ENCODE measurements at places on chromosomes 1 and 21. TPM values are rescaled to one million over a fixed set of nuclear protein-coding genes. Genes with fewer than 3 reads are reported as not detected.
A peak's percentile ranks its signal among the peaks of the same experiment; 100 is the strongest.

Gene TNFAIP8L2
- total RNA-seq = 22.3 TPM

Gene SYTL1
- total RNA-seq = 39.6 TPM

GRCh38 chr1:63758791-63759190 lies 15.0 kb upstream of the ROR1 start:
- no peaks in the 10 kb centered on the region for H3K36me3 ChIP-seq
- H3K4me1 ChIP-seq = no peaks in the 10 kb centered on the region
- no peak overlapping the region for H3K4me3 ChIP-seq
- no peak for DNase-seq
- H3K27ac ChIP-seq = no peak overlapping the region

DNA sequence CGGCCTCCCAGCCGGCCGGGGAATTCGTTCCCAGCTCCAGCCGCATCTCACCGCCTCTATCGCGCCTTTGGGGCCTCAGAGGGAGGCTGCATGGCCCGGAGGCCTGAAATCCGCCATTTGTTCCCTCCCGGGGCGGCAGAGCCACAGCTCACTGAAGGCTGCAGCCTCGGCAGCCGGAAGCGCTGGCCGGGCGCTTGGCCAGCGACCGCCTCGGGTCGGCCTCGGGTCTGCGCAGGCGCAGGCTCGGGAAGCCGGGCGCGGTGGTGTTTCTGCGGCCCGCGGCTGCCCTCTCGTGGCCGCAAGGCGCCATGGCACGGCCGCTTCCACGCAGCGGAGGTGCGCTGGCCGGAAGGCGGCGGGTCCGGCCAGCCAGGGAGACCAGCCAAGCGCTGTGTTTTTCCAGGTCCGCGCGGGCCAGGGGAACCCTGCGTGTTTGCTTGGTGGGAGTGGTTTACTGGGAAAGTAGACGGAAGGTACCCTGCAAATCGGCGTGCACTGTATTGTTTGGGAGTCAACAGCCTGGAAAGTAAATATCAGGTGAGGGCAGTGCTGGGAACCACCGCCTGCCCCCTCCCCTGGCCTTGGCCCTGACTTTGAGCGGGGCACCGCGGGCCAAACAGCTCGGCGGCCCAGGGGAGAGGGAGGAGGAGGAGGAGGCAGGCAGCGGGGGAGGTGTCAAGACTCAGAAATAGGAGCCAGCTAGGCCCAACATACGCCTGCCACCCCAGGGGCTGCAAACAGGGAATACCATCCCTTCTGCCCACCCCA lies 52.7 kb upstream of the CD34 start:
- DNase-seq = peak; percentile 86
- H3K36me3 ChIP-seq = no peaks in the 10 kb centered on the region
- peak overlapping the region; percentile 83 for H3K4me3 ChIP-seq
- H3K4me1 ChIP-seq = peaks cover 7% of the 10 kb centered on the region

DNA sequence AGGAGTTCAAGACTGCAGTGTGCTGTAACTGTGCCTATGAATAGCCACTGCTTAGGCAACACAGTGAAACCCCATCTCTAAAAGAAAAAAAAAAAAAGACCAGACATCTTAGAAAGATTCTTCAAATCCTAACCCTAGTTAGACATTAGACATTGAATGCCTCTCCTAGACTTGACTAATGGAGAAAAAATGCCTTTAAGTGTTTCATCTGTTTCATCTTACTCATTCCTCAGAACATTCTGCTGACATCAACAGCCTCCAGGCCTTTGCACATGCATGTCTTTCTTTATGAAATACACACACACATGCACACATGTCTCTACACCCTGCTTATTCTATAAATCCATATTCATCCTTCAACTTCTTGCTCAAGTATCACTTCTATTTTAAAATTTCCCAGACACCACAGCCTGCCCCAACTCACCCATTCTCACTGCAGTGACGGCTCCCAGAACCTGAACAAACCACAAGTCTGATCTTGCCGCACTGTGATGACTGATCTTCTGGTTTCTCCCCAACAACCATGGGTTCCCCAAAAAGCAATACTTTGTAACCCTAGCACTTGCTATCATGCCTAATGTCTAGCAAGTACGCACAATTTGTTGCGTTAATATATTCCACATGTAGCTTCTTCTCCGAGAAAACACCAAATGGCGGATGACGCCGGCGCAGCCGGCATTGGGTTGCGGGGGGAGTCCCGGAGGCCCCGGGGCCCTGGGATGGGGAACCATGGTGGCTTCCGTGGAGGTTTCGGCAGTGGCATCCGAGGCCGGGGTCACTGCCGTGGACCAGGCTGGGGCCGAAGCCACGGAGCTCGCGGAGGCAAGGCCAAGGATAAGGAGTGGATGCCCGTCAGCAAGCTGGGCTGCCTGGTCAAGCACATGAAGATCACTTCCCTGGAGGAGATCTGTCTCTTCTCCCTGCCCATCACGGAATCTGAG lies 37.4 kb downstream of the LRRC52 start:
- no peak overlapping the region for H3K27ac ChIP-seq
- no peak for DNase-seq
- H3K36me3 ChIP-seq = no peaks in the 10 kb centered on the region
- no peak overlapping the region for H3K4me3 ChIP-seq

DNA sequence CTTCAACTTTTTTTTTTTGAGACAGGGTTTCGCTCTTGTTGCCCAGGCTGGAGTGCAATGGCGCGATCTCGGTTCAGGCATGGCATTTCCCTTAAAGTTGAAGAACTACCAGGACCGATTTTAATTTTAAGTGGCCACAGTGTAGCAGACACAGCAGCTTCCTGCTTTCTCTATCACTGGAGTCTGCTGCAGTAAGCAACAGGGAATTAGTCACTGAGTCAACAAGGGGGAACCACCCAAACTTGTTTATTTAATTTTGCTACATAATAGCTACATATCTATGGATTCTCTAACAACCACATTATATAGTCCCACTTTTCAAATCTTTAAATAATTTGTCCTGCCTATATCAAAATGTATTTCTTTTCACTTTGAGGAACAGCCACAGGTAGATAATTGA lies 12.5 kb upstream of the TNNI3K start:
- peaks cover 11% of the 10 kb centered on the region for H3K36me3 ChIP-seq
- DNase-seq = no peak
- H3K27me3 ChIP-seq = no peaks in the 10 kb centered on the region
- no peak overlapping the region for H3K27ac ChIP-seq

GRCh38 chr1:3879099-3879498 lies 21.0 kb downstream of the C1orf174 start:
- no peak overlapping the region for H3K4me3 ChIP-seq
- DNase-seq = no peak
- no peaks in the 10 kb centered on the region for H3K27me3 ChIP-seq
- no peak overlapping the region for H3K27ac ChIP-seq
- no peaks in the 10 kb centered on the region for H3K4me1 ChIP-seq

DNA sequence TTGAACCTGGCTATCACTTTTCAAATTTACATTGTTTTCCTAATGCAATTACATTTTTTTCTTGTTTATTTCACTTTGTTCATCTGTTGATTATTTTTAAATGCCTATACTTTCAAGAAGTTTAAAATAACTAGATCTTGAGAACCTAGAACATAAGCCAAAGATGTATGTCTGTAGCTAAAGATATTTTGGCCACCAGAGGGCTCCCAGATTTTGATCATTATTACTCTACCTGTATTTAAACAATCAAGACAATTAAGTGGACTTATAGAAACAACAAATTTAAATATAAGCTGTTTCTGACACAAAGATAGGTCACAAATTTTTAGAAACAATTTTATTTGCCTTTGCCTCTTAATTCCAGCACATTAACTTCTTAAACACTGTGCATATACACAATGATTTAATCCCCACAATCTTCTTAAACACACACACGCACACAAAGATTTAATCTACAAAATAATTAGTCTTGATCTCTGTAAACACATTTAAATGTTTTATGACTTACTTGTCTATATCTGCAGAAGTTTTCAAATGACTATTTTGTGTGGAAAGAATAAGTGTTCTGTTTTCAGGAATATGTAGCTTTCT lies 380.0 kb downstream of the DSCAM start:
- H3K27ac ChIP-seq = no peak overlapping the region
- H3K4me1 ChIP-seq = no peaks in the 10 kb centered on the region
- H3K4me3 ChIP-seq = no peak overlapping the region
